ENCODE measurements at places on chromosomes 2 and 18.
A peak's percentile ranks its signal among the peaks of the same experiment; 100 is the strongest.

DNA sequence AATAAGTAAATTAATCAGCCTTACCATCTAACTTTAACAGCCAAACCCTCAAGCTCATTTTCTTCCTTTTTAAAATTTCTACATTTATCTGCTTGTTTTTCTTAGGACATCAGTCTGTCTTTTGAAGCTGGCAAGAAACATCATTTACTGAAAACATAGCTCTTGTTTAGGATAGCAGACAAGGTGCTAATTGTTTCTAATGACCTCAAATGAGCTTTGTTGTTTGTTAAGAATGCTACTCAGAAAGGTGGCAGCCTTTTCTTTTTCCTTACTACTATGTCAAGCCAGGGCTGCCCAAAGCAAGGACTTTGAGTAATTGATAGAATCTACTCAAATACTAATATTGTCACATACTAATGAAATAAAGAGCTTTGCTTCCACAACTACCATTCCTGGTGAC lies 171.8 kb downstream of the LRP1B start:
- DNase-seq, result no peak

DNA sequence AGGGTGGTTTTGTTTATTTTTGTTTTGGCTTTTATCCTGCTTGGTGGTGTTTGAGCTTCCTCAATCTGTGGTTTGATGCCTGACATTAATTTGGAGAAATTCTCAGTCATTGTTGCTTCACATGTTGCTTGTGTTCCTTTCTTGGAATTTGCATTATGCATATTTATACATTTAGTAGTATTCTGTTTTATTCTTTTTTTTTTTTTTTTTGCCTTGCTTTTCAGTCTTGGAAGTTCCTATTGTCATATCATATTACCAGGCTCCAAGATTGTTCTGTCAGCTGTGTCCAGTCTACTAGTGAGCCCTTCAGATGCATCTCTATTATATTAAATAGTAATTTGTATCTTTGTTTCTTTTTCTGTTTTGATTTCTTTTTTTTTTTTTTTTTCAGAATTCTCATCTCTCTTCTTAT lies 77.0 kb downstream of the EPC2 start:
- no peak for DNase-seq

- no peak for DNase-seq
These were observed 328.9 kb downstream of the TDRD15 start for GRCh38 chr2:21452678-21453077.

DNA sequence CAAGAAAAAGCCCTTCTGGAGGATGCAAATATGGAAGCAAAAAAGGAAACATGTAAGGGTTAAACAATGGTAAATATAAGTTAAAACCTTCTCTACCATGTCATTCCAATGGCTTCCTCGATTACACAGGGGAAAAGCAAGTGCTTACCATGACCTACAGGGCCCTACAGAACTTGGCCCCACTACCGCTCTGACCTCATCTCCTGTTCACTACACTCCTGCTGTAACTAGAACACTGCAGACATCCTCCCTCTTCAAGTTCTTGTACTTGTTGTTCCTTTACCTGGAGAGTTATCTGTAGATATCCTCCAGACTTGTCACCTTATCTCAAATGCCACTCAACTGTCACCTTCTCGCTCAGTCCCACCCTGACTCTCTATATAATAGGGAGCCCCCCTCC lies 194.6 kb downstream of the L3MBTL4 start:
- no peak for DNase-seq

GRCh38 chr2:174787487-174788205 lies 23.4 kb upstream of the CHRNA1 start:
- no peak for DNase-seq

DNA sequence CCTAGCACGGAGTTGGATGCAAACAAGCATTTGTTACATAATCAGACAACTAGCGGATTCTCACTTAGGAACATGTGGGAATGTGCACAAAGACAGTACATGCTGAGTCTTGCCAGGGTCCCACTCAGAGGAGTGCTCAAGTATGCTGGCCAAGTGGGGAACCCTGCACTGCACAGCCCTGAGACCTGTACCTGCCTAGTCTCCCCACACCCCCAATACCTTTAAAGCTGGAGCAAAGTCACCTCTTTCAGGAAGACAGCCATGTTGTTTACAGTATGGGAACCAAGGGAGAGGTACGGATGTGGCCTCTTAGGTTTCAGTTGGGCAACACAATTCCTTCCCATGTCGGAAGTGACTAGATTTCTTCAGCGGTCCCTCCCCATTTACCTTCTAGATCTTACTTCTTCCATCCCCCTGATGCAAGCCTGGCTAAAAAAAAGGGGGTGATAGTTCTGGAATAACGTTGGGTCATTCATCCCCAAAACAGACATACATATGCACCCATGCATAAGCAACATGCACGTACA lies 10.7 kb downstream of the CXCR1 start:
- DNase-seq, result no peak

- DNase-seq, result no peak
These were observed 83.9 kb upstream of the TMEM178A start for GRCh38 chr2:39581866-39582265.

GRCh38 chr2:98454500-98455235 lies 10.0 kb downstream of the INPP4A start:
- peak; percentile 39 for DNase-seq

GRCh38 chr18:3441290-3441689 lies 8.7 kb upstream of the TGIF1 start:
- peak; percentile 26 for DNase-seq

- no peak for DNase-seq
These were observed 370.9 kb upstream of the ZEB2 start for GRCh38 chr2:144890828-144891227.

DNA sequence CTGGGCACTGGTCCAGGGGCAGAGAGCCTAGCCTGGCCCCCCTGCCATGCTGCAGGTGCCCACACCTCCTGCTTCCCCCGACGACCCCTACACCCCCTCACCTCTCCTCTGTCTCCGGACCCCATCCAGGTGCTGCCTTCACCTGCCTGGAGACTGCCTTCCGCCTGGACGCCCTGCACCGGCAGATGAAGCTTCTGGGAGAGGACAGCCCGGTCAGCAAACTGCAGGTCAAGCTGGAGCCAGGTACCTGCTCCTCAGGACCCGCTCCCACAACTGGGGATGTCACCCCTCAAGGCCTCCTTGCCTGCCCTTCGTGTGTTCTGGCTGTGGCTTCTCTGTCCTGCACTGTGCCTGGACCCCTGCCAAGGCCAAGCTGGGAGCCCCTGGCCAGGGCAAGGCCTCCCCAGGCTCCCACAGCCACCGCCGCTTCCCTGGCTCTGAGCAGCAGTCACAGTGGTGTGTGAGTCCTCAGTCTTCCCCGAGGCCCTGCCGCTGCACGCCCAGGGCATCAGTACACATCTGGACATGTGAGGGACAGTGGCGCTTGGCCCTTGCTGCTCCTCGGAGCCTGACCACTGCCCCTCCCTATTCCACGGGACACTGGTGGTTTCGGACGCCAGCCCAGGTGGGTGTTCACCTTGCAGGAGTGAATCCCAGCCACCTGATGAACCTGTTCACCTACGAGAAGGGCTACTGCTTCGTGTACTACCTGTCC lies 6.3 kb downstream of the RNPEPL1 start:
- peak; percentile 10 for DNase-seq

- DNase-seq, result no peak
These were observed 222.9 kb downstream of the EIPR1 start for GRCh38 chr2:3154700-3155099.

- DNase-seq, result peak; percentile 35
These were observed 26.0 kb upstream of the SP3 start for GRCh38 chr2:173990970-173991819.

DNA sequence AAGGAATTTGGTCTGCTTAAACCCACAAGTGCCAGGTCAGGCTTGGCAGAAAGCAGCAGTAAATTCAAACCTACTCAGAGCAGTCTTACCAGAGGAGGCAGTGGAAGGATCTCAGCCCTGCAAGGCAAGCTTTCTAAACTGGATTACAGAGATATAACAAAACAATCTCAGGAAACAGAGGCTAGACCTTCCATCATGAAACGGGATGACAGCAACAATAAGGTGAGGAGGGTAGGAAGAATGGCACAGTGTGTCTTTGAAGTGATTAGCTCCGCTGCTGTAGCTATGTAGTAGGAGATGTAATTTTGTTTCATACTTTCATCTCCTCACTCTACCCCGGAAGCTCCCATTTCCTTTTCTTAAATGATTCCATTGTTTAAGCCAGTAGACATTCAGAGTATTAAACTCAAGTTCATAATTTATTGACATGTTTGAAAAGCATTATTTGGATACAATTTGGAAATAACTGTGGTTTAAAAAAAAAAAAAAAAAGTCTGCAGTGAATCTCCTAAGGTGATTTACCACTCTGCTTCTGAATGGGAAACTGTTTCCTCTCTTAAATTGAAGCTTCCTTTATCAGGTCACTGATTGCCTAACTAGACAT lies 29.4 kb upstream of the DYSF start:
- no peak for DNase-seq

DNA sequence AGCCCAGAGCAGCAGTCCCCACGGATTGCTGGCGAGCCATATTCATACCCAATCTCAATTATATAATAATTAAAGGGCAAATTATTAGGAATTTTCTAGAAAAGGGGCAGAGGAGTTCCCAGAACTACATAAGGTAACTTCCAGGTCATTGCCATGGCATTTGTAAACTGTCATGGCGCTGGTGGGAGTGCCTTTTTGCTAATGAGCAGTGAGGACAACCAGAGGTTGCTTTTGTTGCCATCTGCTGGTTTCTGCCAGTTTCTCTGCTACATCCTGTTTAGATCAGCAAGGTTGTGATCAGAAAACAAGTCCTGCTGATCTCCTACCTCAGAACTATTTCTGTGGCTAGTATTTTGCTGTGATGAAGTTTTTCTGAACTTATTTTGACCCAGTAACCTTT lies 159.8 kb upstream of the PIEZO2 start:
- DNase-seq, result no peak

DNA sequence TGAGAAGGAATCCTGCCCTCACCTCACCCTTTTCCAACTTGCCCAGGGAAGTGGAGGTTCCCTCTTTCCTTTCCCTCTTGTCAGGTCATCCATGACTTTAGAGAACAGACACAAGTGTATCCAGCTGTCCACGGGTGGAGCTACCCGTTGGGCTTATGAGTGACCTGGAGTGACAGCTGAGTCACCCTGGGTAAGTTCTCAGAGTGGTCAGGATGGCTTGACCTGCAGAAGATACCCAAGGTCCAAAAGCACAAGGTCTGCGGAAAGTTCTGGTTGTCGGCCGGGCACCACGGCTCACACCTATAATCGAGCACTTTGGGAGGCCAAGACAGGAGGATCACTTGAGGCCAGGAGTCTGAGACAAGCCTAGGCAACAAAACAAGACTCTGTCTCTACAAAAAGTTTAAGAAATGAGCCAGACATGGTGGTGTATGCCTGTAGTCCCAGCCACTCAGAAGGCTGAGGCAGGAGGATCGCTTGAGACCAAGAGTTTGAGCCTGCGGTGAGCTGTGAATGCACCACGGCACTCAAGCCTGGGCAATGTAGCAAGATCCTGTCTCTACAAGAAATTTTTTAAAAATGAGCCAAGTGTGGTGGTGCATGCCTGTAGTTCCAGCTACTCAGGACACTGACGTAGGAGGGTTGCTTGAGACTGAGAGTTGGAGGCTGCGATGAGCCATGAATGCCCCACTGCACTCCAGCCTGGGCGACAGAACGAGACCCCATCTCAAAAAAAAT lies 14.0 kb upstream of the CNDP1 start:
- no peak for DNase-seq

- DNase-seq, result no peak
These were observed 29.3 kb upstream of the MEX3C start for GRCh38 chr18:51226587-51227350.

- peak; percentile 12 for DNase-seq
These were observed 25.9 kb downstream of the ZAP70 start for GRCh38 chr2:97739020-97739892.

GRCh38 chr2:204431529-204431928 lies 113.7 kb upstream of the PARD3B start:
- no peak for DNase-seq

DNA sequence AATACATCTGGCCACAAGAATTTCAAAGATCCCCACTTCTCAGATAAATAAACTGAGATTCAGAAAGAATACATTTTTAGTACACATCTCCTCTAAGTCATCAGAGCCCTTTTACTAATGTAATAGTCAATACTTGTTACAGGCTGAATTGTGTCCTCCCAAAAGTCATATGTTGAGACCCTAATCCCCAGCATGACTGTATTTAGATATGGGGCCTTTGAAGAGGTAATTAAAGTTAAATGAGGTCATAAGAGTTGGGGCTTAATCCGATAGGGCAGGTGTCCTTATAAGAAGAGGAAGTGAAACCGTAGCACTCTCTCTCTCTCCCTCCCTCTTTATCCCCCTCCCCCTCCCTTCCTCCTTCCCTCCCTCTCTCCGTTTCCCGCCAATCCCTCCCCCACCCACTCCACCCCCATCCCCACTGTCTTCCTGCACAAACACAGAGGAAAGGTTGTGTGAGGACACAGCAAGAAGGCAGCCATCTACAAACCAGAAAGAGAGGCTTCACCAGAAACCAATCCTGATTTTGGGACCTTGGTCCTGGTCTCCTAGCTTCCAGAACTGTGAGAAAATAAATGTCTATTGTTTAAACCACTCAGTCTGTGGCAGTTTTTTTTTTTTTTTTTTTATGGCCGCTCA lies 66.6 kb upstream of the ZNF397 start:
- no peak for DNase-seq

DNA sequence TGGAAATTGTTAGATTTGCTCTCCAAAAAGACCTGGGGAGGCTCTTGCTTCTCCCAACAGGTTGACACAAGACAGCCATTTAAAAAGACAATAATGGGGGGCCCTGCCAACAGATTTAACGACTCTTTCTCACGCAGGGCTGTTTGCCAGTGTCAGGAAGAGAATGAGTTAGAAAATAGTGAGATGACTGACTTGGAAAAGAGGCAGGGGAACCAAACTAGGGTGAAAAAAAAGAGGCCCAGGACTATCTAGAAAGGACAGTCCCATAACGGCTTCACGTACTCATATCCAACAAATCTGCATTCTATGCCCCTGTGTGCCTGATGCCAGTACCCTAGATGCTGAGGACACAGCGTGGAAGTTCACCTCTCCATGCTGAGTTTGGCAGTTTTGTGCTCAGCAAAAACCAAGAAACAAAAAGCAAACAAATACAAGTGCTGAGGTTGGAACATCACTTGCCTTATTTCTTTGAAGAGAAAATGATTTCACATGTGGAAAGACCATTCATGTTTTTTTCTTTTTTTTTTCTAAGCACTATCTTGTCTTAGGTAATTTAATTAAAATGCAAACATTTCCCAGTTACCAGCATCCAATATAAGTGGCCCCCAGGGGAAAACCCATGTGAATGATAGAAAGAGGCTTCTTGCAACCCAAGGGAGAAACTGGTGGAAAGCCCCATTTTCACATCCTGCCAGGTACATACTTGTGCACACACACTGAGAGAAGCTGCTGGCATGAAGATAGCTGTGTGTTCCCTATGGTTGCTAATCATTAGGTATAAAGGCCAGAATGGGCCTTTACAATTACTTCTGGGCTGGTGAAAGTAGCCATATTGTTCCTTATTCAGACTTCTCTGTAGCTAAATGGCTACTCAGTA lies 10.6 kb upstream of the WIPF1 start:
- peak; percentile 48 for DNase-seq

- DNase-seq, result no peak
These were observed 23.1 kb downstream of the HS1BP3 start for GRCh38 chr2:20627712-20628380.

All from CD4-positive, alpha-beta T cell treated with Interleukin-15 for 1 hour (primary cell).